Right forelimb (tissue), 1 donor: ENCODE measurements at places on chromosomes 7 and 10.
A peak's percentile ranks its signal among the peaks of the same experiment; 100 is the strongest.

DNA sequence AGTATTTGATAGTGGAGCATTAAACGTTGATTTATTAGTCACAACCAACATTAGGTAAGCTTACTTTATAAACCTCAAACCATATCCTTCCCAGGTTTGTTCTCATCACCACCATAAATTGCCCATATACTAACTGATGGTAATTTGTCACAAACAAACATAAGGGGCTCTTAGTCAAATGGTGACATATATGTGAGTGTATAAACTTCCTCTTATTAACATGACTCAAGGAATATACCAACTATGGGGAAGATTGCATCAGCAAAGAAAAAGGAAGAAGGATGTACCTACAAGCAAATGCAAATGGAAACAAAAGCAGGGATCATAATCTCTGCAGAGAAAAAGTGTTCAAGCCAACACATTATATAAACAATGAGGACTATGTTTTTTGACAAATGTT, 418.2 kb upstream of the AKR1E2 start:
- DNase-seq, result no peak

GRCh38 chr7:105098863-105099515, 85.0 kb downstream of the KMT2E start:
- no peak for DNase-seq

DNA sequence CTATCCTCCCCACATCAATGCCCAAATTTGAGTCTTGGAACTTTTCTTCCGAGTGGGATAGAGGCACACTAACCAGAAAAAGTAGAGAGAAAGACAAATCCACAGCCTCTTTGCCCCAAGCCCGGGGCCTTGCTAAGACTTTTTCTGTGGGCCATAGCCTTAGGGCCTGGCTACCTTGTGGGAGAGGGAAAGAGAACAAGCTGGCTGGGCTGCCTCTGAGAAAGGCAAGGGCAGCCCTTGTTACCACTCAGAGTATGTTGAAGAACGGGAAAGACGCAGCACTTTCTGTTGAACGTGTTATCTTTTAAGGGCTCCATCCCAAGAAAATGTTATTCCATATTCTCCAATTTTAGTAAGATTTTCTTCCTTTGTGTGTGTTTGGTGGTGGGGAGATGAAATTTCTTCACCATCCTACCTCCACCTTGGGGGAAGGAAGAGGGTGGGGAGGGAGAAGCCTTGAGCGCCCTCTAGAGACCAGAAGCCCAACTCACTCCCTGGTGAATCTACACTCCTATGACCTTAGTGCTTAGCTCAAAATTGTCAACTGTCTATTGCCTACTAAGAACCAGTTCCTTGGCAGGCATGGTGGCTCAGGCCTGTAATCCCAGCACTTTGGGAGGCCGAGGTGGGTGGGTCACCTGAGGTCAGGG, 3.9 kb upstream of the NRF1 start:
- no peak for DNase-seq

DNA sequence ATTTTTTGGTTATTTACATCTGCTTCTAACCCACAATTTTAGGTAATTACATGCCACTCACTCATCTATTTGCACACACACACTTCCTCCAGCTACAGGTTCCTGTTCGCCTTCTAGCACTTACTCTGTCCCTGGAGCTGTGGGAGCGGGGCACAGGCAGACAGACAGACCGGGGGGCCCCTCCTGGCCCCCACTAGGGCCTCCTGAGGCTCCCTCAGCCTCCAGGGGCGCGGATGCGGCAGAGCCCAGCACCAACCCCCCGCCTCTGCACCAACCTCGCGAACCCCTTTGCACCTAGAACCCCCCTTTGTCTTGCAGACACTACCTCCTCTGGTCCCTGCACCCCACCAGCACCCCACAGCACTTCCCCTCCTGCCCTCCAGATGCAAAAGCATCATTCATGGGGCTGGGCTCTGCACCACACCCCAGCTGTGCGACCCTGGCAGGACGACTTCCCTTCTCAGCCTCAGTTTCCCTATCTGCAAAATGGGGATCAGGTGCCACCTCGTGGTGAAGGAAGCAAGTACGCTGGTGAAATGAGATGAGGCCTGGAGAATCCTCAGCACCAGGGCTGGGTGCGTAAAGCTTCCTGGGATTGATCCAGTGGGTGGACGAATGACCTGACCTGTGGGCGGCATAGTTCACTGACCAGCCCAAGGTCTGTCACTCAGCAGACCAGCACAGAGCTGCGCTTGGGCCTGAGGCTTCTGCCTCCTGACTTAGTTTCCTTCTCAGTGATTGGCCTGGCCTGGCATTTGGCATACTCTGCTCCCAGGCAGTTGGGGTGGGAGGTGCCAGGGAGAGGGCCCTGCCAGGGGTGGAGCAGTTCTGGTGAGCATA, 37.9 kb downstream of the ELFN1 start:
- no peak for DNase-seq

GRCh38 chr7:47337531-47337930, 244.4 kb downstream of the TNS3 start:
- peak; percentile 44 for DNase-seq

DNA sequence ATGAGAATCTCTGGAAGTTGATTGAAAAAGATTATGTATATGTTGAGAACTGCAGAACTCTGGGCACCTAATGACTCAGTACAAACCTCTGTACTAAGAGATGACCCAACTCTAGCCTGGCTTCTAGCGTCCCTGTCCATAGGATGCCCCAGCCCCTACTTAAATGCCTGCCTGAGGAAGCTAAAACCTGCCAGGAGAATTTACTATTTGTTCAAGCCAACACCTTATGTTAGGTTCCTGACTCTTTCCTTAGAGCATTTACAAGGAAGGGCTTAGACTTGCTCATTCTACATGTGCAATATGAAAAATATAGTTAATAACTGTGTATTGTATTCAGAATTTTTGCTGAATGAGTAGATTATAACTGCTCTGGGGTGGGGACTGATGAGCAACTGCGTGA, 37.5 kb upstream of the AOAH start:
- no peak for DNase-seq

DNA sequence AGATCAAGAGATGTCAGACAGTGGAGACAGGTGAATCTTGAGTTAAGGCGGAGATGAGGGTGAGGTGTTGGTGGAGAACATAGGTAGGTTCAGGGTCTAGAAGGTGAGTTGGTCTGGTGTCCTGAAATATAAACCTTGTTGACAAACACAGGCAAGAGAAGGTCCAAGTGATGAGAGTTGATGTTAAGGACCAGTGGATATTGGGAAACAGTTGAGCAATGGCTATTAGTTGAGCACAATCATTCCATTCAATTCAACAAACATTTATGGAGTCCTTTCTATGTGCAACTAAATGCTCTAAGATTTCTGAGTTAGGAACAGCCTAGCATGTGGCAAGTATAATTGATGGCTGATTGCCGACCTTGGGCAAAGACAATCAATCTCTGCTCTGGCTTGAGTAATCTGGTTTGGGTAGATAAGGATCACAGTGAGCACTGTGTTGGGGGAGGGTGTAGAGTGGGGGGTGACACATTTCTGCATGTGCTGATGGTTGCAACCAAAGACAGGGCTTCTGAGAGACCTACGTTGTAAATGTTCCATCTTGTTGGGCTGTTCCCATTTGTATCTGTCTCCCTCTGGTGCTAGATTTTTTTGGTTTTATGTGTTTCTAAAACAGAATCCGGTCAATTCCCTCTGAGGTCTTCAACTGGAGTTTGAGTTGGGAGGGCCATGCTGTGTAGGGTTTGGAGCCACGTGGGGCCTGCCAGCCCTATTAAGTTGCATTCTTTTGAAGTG, 201.1 kb downstream of the BAMBI start:
- no peak for DNase-seq

DNA sequence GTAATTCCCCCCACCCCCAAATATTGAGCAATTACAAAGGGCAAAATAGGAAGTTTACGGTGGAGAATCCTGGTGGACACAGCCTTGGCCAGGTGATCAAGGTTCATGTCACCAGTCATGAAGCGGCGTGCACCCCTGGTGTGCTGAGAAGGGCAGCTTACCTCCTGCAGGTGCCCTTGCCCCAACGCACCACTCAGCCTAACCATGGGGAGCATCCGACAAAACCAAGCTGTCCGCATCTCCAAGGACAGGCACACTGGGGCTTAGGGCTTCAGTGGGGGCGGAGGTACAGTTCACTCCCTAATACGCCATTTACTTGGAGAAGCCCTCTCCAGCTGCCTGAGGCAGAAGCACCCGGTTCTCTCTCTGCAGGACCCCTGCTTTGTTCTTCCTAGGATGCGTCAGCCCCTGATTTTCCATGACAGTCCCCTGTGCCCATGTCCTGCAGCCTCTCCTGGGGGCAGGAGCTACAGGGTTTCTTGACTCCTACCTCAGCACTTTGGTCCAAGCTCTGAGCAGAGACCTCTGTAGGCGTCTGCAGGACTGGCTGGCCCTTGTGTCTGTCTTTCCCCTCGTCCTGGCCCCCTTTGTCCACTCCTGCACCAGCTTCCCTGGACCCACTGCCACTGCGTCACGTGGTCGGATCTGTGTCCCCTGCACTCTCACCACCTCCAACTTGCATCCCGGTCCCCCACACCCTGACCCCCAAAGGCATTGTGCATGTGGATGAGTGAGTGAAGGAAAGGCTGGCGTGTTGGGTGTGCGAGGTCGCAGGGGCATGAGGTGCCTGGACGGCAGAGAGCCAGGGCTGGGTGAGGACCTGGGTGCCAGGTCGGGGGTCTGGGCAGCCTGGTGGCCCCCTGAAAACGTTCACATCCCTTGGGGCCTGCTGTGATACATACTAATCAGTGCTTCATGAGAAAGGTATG, 113.7 kb downstream of the LHPP start:
- peak; percentile 36 for DNase-seq

- DNase-seq, result no peak
Observed at GRCh38 chr7:39269034-39269433, 291.3 kb downstream of the POU6F2 start.

DNA sequence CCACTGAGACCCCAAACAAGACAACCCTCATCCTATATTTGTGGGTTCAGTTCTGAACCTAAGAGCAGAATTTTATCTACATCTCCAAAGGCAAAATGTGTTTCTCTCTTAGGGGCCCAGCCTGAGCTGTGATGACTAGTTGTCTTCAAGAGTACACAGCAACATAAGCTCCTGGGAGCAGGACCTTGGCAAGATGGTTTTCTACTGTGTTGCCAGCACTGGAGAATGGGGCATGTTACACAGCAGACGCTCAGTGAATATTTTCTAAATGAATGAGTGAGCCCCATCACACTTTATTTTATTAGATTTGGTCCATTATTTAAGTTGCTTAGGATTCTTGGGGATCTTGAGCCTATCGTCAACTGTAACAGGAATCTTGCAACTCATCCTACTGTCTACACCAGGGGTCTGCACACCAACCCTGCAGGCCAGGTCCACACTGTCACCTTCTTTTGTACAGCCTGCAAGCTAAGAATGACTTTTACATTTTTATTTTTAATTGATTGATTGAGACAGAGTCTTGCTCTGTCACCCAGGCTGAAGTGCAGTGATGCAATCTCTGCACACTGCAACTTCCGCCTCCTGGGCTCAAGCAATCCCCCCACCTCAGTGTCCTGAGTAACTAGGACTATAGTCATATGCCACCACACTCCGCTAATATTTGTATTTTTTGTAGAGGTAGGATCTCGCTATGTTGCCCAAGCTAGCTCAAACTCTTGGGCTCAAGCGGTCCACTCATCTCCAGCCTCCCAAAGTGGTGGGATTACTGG, 347.1 kb downstream of the FGFR2 start:
- DNase-seq, result no peak

DNA sequence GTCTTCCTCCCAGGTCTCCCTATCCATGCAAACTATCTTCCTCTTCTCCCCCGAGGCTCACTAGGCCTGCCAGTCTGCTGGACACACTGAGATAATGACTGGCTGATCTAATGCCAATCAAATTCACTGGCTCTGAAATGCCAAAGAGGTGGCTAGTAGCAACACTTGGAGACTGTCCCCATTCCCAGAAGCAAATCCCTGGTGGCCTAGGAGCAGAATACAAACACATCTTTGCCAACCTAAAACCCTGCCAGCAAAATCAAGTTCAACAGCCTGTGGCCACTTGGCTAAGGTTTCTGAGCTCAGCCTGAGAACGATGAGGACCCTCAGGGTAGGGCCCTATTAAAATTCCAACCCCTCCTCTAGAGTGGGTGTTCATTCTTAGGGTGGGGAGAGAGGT, 46.6 kb downstream of the SH3PXD2A start:
- no peak for DNase-seq

DNA sequence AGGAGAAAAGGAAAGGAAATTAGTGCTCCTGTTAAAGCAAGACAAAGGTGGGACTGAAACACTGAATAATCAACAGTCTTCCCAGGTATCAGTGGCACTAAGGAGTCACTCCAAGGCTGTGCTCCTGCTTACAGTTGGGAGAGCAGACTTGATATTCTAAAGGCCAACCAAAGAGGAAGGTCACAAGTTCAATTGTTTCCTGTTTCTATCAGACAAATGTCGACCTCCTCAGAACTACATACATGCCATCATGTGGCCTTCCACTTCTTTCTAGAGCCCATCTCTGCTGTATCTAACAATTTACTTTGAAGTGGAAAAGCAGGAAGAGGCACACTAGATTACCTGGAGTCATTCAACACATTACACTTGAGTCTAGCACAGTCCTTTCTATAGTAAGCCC, 3.4 kb downstream of the ZNF239 start:
- no peak for DNase-seq

DNA sequence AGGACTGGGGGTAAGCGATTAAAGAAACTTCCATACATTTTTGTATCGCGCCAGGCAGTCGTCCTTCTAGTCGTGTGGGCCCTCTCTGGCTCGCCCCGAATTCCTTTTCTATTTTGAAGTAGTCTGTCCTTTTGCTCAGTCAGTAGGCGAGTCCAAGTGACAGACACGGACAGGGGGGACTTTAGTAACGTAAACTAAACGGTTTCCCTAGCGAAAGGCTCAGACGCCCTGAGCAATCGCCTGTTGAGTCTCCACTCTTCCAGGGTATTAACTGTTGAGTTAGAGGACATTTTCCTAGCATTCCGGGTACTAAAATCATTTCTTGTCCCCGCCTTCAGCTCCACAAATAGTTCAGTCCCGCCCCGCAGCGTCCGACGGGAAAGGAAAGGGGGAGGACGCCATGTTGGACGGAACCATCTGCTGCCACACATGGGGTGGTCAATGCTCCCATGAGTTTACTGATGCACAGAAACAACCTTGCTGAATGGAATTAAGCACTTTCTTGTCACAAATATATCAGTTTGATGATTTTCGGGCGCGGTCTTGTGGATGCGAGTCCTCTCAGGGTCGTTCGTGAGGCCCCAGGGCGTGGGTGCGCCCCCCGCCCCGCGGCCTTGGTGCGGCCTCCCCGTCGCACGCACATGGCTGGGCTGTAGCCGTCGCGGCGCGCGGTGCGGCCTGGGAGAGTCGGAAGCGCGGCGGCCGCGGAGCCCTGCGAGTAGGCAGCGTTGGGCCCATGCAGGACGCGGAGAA, at the start of gene EIF3B:
Gene EIF3B (plus strand): TSS at position 642 of the 753 bp plus-strand sequence. CDS start 95 bp downstream, at position 737.
- DNase-seq, result peak; percentile 95

GRCh38 chr7:151945224-151945623, 11.0 kb upstream of the GALNTL5 start:
- no peak for DNase-seq
